ENCODE measurements at places on chromosomes 12 and 14. TPM values are rescaled to one million over a fixed set of nuclear protein-coding genes. Genes with fewer than 3 reads are reported as not detected.

GRCh38 chr12:5489760-5490406, 58.0 kb downstream of the NTF3 start:
- DNase-seq, result no peak

- DNase-seq, result no peak
Observed at GRCh38 chr14:89146274-89146673, 270.8 kb downstream of the FOXN3 start.

Gene CLEC9A
- not detected for polyA plus RNA-seq

DNA sequence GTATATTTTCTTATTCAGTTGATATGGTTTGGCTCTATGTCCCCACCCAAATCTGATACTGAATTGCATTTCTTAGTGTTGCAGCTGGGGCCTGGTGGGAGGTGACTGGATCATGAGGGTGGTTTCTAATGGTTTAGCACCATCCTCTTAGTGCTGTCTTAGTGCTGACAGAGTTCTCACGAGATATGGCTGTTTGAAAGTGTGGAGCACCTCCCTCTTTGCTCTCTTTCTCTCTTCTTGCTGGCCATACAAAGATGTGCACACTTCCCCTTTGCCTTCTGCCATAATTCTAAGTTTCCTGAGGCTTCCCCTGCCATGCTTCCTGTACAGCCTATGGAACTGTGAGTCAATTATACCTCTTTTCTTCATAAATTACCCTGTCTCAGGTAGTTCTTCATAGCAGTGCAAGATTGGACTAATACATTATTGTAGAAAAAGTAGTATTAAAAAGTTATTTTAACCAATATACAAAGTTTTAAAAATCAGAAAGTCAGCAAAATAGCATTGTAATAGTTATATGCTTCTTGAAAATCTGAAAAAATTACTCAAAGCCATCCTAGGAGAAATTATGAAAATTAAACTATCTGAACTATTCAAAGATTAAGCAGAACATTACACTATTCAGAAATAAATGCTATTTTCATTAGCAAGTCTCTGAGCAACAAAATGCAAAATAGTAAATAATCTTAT, 84.1 kb downstream of the PPP1R12A start:
- no peak for DNase-seq

DNA sequence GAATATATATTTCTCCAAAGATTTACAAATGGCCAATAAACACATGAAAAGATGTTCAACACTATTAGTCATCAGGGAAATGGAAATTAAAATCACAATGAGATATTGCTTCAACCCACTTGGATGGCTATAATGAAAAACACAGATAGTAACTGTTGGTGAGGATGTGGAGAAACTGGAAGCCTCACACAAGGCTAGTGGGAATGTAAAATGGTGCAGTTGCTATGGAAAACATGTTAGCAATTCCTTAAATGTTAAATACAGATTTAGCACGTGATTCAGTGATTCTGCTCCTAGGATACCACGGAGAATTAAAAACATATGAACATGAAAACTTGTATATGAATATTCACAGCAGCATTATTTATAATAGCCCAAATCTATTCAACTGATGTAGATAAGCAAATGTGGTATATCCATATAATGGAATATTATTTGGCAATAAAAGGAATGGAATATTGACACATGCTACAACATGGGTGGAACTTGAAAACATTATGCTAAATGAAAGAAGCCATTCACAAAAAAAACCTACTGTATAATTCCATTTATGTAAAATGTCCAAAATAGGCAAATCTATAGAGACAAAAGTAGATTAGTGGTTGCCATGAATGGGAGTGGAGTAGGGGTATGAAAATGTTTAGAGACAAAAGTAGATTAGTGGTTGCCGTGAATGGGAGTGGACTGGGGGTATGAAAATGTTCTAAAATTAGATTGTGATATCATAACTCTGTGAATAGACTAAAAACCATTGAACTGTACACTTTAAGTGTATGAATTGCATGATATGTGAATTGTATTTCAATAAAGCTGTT, 227.1 kb upstream of the DDHD1 start:
- no peak for DNase-seq

Gene MGP
- polyA plus RNA-seq, result 336 TPM

Gene KRT1
- not detected for polyA plus RNA-seq

DNA sequence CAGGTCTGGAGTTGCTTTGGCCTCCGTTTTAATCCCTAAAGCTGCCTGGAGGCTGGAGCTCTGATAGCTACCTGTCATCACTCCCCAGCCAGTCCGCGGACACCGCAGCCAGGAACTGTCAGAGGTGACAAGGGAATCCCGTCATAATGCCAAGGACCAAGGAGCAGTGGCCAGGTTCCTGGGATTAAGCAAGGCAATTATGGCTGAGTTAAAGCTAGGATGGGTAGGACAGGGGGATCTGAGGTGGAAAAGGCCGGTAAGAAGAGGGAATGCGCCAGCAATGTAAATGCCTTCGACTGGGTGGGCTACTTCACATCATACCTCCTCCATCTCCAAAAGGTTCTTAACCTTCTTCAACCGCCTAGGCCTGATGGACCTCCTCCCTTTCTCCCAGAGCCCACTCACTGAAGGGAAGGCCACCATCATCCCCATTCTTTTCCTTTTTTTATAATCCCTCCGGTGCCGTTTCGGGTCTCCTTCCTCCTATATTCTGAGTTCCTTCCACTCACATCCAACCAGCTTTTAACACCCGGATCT, 1.9 kb downstream of the PPP1R3E start:
- DNase-seq, result peak; percentile 87

Gene COQ6
- polyA plus RNA-seq, result 34.3 TPM

DNA sequence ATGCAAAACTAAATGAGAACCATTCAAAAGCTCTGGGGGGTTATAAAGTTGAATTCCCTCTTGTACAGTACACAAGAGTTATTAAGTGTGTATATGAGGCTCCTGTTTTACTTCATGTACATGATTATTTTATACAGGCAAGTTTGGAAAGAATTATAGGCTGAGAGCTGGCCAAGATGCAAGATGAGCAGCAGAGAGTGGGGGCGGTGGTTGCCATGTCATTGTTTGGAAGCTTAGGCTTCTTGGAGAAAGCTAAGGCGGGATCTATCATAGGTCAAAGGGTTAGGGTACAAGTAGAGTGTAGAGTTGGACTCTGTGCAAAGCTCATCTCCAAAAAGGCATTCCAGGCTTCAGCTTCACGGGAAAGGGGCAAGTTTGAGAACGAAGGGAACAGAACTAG, 297.1 kb upstream of the TBX3 start:
- no peak for DNase-seq

- DNase-seq, result no peak
Observed at GRCh38 chr12:105393587-105393986, 63.1 kb downstream of the C12orf75 start.

- peak; percentile 46 for DNase-seq
Observed at GRCh38 chr14:67487937-67488893, at the start of gene TMEM229B. TMEM229B (minus strand) TSS chr14:67488721; CDS start chr14:67473923, 14,798 bp downstream.

GRCh38 chr12:53333289-53333688, 2.9 kb downstream of the SP7 start:
- DNase-seq, result no peak

GRCh38 chr12:47556261-47557030, 149.4 kb downstream of the RPAP3 start:
- DNase-seq, result no peak

DNA sequence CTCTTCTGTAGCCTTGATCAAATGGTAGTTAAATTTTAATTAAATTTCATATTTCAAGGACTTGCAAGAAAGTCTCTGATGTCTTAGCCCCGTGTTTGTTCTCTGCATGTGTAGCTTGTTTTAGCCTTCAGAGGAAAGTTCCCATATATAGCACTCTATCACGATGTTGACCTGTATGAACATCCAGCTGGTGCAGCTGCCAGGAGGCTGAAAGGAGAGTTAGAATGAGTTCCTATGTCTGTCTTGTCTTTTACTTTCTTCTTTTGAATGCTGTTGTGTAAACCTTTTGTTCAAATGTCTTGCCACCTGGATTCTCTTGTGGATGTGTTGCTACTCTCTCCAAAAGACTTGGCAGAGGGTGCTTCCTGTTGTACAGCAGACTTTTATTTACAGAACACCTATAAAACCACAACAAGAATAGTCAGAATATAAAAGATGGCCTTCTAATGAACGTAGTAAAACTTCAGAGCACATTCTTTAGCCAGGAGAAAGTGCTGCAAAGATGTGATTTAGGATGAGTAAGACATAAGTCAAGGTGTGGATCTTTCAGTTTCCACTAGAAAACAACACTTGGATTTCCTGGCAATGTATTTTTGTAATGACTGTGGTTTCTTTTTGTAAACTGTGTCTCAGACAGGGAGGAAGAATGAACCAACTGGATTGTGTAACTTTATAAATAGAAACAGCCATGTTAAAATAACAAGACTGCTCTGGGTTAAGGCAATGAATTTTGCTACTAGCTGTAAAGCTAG, 17.2 kb downstream of the NAV3 start:
- no peak for DNase-seq

GRCh38 chr12:119681728-119682638, 14.1 kb downstream of the PRKAB1 start:
- no peak for DNase-seq

- no peak for DNase-seq
Observed at GRCh38 chr12:47983541-47984115, 20.2 kb downstream of the TMEM106C start.

Gene TSPAN19
- 0.11 TPM for polyA plus RNA-seq

Data from heart left ventricle (tissue), 16 donors.